ENCODE measurements at places on chromosomes 12 and 14. TPM values are rescaled to one million over a fixed set of nuclear protein-coding genes. Genes with fewer than 3 reads are reported as not detected.

The RARG gene
- total RNA-seq: 29.7 TPM

The DIO3 gene
- 0.91 TPM for total RNA-seq

The TIMELESS gene
- total RNA-seq: 9.9 TPM

The MYF6 gene
- not detected for total RNA-seq

The CYP46A1 gene
- 1.7 TPM for total RNA-seq

The FAM186B gene
- 0.80 TPM for total RNA-seq

The GMFB gene
- 42.7 TPM for total RNA-seq

The ABCC9 gene
- total RNA-seq: 12.7 TPM

The CPNE6 gene
- not detected for total RNA-seq

The DIO2 gene
- total RNA-seq: 0.46 TPM

- no peak for DNase-seq
Observed at GRCh38 chr12:27177706-27178105, 66.4 kb upstream of the STK38L start.

DNA sequence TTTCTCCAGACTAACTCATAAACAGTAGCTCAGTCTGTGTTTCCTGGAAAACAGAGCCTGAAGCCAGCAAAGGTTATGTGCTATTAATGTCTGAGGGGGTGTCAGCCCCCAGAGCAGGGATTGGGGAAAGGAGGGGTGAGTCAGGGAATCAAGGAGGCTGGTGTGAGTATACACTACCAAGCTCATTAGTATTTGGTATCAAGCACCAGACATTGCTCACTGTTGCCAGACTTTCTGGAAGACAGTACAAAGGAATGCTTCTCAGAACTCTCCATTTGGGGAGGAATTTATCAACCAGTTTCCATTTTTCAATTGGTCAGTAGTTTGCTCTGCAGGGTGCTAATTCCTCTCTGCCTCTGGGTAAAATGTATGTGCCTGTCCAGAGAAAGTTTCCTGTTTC, 443.4 kb downstream of the GLT1D1 start:
- no peak for DNase-seq

DNA sequence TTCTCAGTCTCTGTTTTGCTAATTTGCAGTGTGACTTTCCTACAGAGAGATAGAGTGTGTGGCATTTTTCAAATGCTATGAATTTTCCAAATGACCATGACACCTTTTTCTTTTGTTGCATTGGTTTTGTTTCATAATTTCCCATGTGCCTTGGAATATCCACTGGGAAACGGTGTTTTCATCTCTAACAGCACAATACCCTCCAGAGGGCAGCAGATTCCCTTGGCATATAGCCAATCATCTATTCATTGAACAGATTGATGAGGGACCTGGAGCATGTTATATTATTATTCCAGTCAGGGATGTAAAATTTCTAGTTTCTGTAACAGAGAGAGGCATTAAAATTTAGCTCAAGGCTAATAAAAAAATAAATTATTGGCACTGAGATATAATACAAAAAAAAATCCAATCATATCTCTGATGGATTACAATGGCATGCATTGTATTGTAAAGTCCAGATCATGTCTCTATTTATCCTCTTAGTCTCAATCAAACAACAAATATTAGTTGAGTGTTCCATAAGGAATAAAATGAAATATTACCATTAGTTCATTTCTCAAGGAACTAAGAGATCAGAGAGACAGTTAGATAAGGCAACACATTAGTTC, 29.6 kb upstream of the NTN4 start:
- DNase-seq: peak; percentile 67

DNA sequence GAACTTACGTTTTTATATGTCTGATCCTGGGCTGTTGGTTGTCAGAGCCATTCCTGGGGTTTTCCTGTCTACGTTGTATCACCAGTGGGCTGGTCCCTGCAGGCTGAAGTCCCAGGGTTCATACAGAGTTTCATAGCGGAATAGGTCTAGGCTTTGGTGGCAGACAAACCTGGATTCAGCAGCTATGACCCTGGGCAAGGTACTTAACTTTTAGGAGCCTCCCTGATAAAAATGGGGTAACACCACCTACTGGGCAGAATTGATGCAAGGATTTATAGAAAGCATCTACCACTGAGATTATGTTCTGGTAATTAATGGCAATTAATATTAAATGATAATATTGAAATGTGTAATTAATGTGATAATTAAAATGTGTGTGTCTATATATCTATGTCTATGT, 141.2 kb downstream of the SYNE2 start:
- DNase-seq: no peak

DNA sequence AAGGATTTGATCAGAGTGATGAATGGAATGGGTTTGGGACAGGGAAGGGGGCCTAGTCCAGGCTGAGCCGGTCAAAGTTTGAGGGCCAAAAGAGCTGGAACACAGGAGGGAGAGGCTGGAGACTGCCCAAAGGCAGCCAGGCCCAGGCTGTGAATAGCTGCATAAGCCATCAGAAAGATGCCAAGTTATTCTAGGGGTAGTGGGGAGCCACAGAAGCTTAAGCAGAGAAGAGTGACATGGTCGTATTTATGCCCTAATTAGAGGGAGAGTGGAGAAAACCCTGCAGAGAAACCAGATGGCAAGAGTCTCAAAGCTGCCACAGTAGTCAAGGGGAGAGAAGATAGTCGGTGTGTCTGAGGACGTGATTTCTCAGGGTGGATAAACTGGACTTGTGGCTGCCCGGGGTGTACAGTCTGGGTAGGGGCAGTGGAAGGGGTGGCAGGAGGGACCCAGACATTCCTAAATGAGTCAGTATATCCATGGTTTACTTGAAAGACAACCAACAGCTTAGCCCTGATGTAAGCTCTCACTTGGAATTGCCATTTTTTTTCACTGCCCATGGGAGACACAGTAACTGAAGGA, 99.2 kb downstream of the PRICKLE1 start:
- no peak for DNase-seq

DNA sequence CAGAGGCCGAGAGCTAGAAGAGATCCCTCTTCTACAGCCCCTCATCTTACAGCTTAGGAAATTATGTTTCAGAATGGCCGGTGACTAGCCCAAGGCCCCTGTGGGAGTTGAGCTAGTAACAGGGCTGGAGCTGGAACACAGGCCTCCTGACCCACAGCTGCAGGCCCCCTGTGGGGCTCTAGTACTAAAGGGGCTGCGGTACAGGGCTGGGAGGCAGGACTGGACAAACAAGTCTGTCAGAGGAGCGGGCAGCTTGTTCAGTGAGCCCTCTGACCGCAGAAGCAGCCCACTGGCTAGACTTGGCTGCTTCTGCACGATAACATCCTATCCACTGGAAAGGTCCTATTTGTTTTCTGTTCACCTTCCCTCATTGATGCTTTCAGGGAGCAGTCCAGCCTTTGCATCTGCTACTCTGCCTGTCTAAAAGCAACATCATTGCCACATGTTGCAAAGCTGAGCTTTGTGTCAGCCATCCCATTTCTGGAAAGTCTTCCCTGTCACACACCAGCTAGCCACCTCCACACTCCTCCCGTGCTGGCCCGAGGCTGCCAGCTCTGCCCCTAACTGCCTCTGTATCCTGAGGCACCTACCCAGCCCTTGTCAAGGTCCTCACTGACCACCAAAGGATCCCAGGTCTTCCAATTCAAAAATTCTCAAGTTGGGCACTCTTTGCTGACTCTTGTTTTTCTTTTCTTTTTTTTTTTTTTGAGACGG, 10.2 kb downstream of the PSMC1 start:
- no peak for DNase-seq

DNA sequence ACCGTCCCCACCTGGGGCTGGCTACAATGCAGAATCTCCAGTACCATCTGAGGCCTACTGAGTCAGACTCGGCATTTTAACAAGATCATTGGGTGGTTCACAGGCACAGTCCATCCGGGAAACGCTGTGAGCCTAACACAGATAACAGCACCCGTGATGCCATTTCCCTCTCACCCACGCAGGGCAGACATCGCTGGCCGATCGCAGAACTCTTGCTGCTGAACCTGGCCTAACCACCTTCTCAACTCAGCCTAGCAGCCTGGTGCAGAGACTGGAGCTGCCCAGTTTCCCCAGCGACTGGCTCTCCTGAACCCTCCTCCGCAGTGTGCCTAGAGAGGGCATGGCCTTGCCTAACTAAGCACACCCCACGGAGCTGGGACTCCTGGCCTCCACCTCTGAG, 83.3 kb downstream of the NCOR2 start:
- DNase-seq: no peak

DNA sequence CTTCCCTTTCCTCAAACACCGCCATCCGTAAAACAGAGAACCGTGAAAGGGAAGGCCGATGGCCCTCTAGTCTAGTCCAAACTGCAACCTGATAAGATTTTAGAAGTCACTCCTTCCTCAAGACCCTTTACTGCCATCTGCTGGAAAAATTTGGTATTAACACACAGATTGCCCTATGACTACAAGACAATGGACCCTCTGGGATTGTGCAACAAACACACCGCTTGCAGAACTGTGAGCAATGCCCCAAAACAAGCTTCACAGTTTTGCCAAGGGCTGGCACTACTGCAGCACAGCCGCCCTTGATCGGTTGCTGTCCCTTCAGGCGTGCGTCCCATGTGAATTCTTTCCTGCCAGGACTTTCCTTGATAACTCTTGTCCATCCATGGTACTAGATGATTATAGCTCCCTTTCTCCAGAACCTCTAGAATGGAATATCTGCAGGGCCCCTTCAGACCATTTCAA, 23.1 kb downstream of the LLPH start:
- DNase-seq: peak; percentile 92

DNA sequence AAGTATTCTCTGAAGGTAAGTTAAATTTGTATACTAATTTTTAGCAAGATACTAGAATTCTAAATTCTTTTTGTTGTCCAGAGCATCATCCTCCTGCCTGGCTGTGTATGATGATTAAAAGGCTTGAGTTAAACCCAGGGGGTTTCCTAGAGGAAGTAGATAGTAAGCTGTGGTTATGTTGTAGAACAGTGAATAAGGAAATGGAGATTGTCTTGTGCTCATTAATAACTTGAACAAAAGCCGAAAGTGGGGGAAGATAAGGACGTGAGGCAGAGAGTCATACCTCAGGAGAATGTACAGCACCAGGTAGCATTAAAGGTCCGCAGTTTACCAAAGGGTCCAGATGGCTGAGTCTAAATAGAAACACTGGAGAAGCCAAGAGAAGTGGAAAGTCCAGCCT, 42.0 kb downstream of the CKB start:
- no peak for DNase-seq

DNA sequence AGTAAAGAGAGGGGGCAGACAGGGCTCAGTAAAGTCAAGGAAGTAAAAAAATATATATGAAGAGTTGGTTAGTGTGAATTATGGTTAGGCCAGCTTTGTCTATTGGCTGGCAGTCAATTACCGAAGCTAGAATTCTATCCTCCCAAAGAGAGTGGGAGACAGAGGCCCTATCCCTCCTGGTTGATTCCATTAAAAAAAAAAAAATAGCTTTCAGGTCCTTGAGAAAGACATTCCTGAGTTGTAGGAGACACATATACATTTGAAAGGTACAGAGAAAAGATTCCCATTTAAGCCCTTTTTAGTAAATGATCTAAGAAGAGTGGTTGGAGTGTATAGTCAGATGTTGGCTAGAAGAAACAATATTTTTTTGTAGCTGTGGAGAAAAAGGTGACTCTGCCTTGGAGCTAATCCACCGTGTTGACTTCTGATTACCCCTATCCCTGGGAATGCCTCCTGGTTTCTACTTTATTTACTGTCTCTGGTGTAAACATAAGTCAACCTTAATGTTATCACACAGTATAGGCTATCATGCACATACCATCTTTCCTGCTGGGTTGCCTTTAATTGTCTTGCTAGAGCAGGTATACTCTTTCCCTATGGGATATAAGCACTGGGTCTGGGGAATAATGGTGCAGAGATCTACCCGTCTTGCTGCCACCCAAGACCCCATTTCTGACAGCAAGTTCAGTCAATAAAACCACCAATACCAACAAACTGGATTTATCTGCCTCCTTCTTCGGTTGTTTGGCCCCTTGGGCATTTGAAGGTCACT, 859.9 kb upstream of the ATXN7L3B start:
- no peak for DNase-seq

DNA sequence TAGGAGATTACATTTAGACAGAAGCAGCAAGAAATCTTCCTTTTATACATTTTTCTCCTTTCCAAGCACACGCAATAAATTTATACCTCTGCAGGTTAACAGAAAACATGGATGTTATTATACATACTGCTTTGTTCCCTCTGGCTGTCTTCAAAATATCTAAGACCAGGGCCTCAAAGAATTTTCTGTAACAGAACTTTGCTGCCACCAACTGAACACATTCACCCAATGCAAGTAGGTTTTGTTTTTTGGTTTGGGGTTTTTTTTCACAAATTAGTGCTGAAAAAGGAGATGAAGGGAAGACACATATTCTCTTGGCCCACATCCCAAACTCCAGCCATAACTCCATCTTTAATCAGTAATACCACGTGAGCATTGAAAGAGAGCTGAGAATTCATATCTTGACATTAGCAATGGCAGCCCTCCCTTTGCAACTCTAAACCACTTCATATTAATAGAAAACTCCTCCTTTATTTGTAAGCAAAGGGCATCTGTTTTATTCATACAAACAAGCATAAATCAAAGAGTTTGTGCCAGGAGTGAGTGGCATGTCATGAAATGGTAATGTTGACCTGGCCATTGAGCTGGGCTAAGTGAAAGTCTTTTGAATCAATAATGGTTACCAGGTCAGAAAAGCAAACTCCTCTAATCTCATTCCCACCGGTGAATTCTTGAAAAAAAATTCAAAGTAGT, 150.8 kb upstream of the FSCB start:
- DNase-seq: peak; percentile 51

- DNase-seq: no peak
Observed at GRCh38 chr12:110829308-110829707, 17.5 kb upstream of the CCDC63 start.

DNA sequence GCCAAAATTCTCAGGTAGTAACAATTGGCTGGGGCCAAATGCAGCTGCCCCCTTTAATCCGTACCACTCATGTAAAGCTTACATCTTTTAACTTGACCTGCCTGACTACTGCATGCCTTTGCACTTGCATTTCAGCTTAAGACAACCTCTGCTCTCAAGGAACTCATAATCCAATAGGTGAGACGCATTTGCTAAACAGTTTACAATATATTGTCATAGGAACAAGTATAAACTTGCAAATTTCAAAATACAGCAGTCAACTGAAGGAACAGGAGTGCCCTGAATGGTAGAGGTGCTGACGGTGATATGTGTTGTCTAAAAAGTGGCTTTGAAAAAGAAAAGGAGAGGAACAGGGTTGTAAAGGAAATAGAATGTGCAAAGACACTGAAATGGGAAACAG, 3.6 kb upstream of the BRMS1L start:
- no peak for DNase-seq

DNA sequence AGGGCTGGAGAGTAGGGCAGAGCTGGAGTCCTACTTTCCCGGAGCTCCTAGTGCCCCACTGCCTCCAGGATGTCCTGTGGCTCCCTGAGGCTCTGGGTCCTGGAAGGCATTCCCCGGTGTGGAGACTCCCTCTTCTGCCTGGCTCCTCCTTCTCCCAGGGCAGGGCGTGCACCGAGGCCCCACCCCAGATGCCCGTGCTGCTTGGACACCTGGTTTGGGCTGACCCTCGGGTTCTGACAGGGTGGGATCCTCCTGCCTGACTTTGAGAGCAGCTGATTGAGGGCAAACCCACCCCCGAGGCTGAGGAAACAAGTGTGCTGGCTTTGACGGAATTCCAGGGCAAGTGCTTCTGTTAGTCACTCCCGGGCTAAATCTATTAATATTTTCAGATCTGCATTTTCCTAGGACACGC, 15.4 kb downstream of the TEAD4 start:
- no peak for DNase-seq

GRCh38 chr12:26629864-26630263, 203.1 kb downstream of the ITPR2 start:
- DNase-seq: no peak
